Kidney capillary endothelial cell (primary cell): ENCODE measurements at places on chromosomes 5 and 9.

GRCh38 chr5:41176952-41177351, 36.4 kb downstream of the C6 start:
- no peak for DNase-seq

DNA sequence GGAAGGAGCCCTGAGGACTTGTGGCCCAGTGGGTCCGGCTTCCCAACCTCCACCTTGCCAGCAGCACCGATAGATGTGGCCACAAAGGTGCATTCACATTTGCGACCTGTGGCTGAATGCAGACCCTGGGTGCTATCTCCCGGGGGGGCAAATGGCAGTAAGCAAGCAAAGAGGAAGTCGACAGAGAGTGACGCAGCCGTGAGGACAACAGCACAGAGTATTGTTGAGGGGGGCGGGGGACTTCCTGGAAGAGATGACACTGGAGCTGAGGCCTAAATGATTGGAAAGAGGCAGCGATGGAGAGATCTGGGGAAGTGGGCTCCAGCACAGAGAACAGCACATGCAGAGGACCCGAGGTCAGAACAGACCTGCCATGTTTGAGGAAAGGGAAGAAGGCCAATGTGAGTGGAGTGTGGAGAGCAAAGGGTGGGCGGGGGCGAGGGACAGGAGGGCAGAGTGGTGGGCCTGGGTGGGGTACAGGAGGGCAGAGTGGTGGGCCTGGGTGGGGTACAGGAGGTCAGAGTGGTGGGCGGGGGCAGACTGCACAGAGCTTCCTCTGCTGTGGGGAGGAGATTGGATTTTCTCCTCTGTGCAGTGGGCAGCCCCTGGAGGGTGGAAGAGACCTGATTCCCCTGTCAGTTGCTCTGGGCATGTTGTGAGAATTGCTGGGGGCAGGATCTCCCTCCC, 42.6 kb downstream of the ADAMTS2 start:
- DNase-seq = no peak

GRCh38 chr9:38621434-38622287, 1.3 kb upstream of the ANKRD18A start:
- DNase-seq = no peak

DNA sequence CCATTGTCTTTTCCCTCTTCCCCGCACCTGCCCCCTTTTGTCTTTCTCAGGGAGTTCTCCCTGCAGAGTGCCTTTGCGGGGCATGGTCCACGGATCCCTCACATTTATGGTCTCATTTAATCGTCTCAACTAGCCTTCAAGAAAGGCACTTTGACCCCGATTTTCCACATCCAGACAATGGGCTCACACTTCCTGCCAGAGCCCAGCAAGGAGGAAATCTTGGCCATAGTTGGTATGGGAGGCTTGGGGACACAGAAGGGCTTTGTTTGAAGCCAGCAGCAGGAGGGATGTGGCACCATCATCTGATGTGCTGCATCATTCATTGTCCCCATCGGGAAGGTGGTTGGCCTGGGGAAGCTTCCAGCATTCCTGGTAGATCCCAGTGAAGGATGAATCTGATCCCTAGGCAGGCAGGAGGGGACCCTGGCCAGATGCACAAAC, 24.9 kb downstream of the GSN start:
- DNase-seq = no peak

- DNase-seq = no peak
Measured at GRCh38 chr5:26482076-26482809, 556.1 kb downstream of the CDH9 start.

GRCh38 chr9:26325444-26325829, 567.2 kb downstream of the CAAP1 start:
- no peak for DNase-seq

DNA sequence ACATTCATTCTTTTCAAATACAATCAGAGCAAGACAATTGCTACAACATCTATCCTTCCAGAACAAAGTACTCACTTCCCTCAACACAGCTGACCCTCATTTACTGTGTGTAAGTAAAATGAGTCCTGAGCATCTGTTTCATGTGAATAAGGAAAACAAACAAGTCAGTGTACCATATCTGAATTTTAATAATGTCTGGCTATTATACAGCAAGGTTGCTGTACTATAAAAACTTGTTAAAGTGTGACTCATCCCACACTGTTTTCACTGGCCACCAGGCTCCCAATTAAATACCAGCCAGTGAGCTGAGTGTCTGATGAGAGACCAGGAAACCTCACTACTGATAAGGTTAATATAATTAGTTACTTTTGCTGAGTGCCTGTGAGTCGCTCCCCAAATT, 339.8 kb downstream of the AGTPBP1 start:
- no peak for DNase-seq

- DNase-seq = no peak
Measured at GRCh38 chr5:151295791-151296477, 7.6 kb downstream of the SLC36A3 start.

- no peak for DNase-seq
Measured at GRCh38 chr5:122836947-122837346, 8.5 kb upstream of the SNX24 start.

GRCh38 chr9:81819155-81819554, 109.1 kb upstream of the SPATA31D4 start:
- no peak for DNase-seq
